ENCODE measurements at places on chromosomes 5 and 9.

- no peak for DNase-seq
Measured at GRCh38 chr5:141945511-141946051, 12.4 kb downstream of the PCDH12 start.

DNA sequence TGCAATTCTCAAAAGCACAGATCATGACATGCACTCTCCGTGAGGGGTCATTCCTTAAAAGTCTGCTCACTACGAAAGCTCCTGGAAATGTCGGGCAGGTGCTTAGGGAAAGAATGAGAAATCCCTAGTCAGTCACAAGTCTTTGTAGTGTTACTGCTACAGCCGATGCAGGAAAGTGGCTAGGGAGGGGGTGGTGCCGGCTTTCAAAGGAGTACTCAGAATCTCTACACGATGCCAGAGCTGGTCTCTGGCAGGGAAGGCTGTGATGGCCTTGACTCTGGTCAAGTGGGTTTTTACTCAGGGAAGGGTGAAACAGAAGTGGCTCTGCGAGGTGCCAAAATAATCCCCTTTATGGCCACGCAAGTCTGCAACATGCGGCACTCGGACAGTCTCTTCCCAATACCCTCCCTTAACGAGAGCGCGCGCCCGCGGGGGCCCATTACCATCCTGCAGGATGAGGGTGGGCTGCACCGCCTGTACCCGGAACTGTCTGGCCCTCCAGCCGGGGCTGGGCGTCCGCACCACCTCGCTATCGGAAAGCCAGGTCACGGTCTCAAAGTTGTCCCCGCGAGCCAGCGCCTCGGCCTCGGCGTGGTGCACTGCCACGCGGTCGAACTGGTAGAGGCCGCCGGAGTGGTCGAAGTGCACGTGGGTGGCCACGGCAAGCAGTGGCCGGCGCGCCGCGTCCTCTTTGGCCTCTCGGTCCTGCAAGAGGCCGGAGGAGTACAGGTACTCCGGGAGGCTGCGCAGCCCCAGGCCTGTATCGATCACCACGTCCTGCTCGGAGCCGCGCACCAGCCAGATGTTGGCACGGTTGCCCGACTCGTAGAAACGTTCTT, 956 bp downstream of the MBLAC2 start:
- no peak for DNase-seq

DNA sequence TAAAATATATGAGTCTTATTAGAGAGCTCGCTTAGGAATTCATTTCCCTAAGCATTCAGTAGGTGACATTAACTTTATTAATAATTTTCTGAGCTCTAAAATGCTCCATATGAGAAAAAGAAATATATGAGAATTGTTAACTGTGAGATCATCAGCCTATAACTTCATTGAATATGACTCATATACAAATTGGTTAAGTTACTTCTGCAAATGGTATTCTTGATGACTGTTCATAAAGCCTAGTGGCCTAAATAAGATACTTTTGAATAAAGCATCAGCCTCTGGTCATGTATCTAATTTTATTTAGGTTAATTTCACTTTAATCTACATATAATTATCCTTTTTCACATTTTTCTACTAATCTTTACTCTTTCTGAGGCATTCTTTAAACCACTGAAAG, 710.2 kb upstream of the ACO1 start:
- DNase-seq, result no peak

- no peak for DNase-seq
Measured at GRCh38 chr5:143677403-143677802, 134.6 kb upstream of the HMHB1 start.

DNA sequence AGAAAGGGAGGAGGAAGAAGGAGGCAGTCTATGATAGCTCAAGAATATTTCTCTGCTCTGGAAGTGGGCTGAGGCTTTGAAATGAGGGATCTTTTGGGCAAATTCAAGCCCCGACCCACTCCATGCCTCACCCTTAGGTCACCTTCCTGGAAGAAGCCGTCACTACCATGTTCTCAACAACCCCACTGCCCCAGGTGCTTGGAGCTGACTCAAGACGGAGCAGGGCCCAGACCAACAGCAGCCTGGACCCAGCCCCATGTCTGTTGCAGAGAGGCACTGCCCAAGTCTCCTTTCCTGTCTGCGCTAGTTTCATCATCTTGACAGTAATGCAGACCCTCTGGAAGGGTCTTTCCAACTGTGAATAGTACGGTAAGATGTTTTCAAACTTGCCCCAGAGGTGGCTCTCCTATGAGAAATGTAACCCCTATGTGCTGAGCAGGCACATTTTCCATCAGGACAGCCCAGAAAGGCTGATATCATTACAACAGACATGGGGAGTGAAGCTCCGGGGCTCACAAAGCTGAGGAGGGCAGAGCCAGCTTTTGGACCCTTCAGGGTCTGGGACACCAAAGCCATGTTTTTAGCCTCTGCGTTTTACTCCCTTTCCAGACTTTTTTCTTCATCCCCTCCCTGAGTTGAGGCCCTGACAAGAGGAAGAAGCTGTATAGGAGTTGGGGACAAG, 128.2 kb upstream of the LARP1 start:
- no peak for DNase-seq

DNA sequence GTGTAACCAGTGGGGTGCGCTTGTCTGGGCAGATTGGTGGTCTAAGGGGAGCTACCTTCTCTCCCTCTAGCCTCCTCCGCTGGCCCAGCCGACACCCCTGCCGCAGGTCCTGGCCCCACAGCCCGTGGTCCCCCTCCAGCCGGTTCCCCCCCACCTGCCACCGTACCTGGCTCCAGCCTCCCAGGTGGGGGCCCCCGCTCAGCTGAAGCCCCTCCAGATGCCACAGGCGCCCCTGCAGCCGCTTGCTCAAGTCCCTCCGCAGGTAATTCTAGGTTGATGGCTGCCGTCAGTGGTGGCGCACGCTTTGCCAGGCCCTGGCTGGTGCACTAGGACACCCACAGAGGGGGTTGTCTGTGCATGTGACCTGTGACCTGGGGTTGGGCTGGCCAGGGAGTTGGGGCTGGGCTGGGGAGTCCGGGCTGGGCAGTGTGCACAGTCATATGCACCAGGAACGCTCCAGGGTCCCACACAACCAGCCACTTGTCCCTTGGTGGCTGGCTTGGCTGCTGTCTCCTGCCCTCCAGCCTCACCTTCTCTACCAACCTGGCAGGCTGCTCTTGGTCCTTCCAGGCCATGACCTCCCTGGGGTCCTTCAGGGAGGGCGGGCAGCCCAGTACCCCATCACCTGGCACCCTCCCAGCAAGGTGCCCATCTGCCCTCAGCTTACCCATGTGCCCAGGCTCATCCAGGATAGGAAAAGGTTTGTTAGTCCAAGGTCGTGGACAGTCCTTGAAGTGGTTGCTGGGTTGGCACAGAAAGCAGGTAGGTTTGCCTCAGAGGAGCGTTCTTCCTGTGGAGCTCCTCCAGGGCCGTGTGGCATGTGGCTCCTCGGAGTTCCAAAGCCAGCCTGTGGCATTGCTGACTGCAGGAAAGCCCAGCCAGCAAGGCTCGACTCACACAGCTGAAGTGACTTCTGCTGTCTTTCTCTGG, 73.2 kb downstream of the WNK2 start:
- no peak for DNase-seq

DNA sequence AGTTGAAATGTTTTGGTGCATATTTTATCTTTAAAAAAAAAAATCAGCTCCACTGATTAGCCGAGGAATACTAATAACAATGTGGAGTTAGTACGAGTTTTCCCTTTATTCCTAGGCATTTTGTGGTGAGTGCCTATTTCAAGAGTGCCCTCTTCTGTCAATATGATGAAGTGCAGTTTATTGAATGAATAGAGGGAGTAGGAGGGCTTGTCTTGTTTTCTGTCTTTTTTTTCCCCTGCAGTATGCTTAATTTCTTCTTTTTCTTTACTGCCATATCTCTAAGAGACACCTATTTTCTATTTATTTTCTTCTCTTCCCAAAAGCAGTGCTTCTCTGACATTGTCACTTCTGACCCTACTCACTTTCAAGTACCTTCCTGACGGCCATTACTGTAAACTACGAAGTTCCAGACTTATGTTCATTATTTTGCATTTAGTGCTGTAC, 169.6 kb upstream of the PITX1 start:
- DNase-seq, result no peak

DNA sequence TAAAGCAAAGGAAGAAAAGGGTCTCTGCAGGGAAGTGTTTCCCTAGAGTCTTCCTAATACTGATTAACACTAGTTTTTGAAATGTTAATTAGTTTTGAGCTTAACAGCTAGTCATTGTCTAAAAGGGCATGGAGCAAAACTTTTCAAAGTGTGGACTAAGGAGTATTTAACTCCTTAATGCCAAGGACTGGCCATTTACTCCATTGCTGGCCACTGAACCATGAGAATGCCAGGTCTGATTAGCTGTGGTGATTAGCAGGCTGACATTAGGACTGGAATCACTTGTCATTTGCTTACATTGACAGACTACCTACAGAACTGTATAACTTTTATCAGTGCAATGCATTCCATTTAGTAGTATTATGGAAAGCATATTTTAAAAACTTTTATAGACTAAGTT, 987.0 kb downstream of the NR2F1-AS1 start:
- no peak for DNase-seq

DNA sequence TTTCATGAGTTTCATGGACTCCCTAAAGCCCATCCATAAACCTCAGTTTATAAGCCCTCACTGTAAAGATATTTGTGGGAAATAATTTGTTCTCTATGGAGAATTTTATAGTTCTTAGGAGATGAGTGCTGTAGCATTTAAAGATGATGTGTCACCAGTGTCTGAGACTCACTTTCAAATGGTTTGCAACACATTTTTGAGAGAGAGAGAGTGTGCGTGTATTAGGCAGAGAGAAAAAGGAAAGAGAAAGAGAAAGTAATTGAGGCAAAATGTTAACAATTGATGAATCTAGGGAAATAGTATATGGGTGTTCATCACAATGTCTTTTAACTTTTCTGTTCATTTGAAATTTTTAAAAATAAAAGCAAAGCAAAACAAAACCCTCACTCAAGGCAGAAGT, 479.0 kb downstream of the ZSWIM6 start:
- no peak for DNase-seq

All from activated T-helper 1 cell treated with anti-CD3 and anti-CD28 coated beads, Interleukin-2, amount 50 U/mL, for 16 hours (primary cell).